Stimulated activated CD4-positive, alpha-beta T cell treated with anti-CD3 and anti-CD28 coated beads, Interleukin-1b, Interleukin-23, amount 100 ng/mL, for 48 hours (primary cell): ENCODE measurements at places on chromosomes 3 and 15.

GRCh38 chr15:36469311-36469966, 110.0 kb upstream of the CDIN1 start:
- no peak for DNase-seq

GRCh38 chr3:101964861-101965260, 115.5 kb downstream of the NFKBIZ start:
- DNase-seq: no peak

- DNase-seq: no peak
These were observed 196.6 kb downstream of the EBLN2 start for GRCh38 chr3:73258057-73258456.

DNA sequence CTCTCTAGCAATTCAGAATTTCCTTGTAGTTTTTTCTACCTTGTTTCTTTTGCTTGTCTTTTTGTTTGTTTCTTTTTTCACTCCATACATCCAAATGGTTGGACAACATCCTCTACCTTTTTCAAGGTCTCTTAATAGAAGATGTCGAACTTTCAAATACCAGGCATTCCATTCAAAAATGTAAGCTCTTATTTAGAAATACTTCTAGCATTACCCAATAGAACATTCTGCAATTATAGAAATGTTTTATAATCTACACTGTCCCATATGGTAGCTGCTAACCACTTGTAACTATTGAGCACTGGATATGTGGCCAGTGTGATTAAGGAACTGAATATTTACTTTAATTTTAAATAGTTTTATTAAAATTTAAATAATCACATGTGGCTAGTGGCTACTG, 196.2 kb upstream of the MRPL3 start:
- DNase-seq: no peak

- DNase-seq: no peak
These were observed 974.6 kb upstream of the CFAP20DC start for GRCh38 chr3:60024400-60024799.

DNA sequence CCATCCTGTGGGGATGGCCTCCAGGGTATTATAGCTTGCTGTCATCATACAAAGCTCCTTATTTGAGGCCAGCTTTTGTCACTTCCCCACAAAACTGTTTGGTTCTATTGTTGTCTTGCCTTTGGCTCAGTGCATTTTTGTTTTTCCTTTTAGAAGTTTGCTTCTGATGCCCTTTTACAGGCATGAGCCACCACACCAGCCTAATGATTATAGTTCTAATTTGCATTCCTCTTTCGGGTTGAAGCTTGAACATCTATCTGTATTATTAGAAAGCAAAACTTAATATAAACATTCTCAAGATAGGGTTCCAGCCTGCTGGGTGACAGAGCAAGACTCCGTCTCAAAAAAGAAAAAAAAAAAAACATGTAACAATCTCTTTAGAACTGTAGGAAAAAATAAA, 39.8 kb downstream of the SMARCC1 start:
- no peak for DNase-seq

- DNase-seq: no peak
These were observed 14.2 kb upstream of the GABRR3 start for GRCh38 chr3:98049271-98049670.

- DNase-seq: peak; percentile 91
These were observed 901 bp downstream of the ALCAM start for GRCh38 chr3:105367406-105368213.

DNA sequence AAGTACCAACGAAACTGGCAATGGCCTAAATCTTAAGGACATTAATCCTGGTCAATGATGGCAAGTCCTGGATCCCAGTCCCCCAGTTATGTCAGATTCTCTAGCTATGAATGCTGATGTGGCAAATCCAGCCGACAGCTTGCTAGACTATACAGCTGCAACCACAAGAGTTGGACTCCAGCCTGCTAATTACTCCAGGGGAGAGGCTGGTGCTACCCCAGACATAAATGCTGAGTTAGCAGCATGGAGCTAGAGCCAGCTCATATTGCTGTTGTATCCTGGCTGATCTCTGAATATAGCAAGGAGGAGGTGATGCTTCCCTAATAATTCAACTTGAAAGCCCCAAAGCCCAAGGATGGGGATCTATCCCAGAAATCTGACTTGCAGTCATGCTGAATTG, 207.1 kb downstream of the LRRN1 start:
- DNase-seq: no peak

DNA sequence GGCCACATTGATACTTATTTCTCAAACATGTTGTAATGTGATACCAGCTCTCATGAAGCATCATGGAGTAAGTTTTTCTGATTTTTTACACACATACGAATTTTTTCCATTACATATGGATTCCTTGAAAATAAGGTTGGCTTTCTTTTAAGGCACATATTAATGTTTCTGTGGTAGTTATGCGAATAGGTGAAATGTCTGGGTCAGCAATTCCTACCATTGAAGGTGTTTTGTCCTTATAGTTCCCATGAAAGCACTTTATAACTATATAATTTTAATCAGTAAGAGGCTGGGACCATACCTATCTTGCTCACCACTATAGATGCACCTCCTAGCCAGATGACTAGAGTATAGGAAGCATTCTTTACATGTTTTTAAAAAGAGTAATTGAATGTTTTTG, 33.0 kb downstream of the PHLDB2 start:
- no peak for DNase-seq

DNA sequence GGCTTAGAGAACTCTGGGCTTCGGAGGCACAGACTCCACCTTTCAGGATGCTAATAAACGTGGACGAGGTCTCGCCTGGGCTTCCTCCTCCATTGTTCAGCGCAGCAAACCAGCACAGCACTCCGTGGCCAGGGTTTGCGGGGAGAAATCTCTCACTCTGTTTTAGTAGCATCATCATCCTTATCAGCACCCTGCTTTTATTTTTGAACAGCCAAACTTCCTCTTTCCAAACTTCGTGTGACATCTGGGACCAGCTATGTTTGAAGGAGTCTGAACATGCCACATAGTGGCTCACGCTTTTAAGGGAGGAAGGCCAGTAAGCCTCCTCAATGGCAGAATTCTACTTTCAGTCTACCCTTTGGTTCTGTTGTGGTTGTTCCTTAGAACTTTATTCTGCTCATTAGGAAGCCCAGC, 149.0 kb downstream of the PGPEP1L start:
- no peak for DNase-seq

- no peak for DNase-seq
These were observed 83.9 kb upstream of the STT3B start for GRCh38 chr3:31448882-31449243.

DNA sequence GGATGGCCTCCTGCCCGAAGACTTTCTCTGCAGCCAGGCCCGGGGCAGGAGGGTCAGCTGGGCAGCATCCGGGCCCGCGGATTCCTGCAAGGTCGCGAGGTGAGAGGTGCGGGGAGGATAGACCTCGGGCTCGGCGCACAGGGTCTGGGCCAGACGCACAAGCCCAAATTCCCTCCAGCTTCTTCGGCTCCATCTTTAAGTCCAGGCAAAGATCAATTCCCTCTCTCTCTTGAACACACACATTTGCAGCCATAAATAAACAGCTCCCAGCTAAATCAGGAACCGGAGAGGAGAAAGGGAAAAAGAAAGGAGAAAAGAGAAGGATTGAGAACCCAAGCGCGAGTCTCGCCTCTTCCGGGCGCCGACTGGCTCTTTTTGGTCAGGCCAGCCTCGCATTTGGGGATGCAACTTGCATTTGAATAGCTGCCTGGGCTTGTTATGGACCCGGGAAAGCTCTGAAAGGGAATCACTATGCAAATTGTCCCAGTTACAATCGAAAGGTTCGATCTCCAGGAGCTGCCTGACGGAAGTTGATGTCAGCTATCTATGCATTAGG, 14.5 kb upstream of the ONECUT1 start:
- DNase-seq: no peak

GRCh38 chr3:58471025-58471887, 20.6 kb upstream of the KCTD6 start:
- DNase-seq: peak; percentile 77

DNA sequence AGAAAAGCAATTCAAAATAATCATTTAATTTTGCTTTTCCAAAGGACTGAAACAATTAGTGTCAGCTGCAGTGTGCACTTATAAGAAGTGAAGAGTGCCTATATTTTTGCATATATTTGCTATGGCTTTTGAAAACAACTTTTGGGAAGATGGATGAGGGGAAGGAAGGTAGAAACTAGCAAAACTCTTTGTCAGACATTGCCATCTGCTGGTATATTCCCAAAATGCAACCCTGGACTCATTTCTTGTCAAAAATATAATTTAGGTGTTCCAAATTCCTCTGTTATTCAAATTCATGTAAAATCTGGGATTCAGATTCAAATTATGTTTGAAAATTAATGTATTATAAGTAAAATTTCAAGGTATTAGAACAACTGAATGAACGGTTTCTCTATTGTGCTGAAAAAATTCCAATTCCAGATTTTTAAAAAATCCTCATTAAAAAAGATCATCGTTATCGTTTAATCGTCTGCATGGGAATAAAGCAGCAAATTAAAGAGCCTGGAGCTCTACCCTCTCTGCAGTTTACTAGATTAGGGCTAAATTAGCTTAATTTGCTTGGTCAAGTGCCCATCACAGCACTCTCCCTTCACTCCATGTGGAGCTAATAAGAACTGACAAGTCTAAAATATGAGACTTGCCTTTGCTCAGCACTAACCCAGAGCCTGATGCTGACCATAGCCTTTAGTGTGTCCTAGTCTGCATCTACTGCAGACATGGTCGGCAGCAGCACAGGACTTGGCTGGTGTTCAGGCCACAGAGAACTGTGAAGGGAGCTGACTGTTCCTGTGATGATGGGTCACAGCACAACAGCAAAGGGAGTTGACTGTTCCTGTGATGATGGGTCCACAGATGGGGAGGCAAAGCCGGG, 67.9 kb upstream of the MITF start:
- no peak for DNase-seq

- no peak for DNase-seq
These were observed 28.7 kb upstream of the ALPK3 start for GRCh38 chr15:84788500-84788899.

- DNase-seq: no peak
These were observed 46.7 kb upstream of the OXTR start for GRCh38 chr3:8816106-8816505.

DNA sequence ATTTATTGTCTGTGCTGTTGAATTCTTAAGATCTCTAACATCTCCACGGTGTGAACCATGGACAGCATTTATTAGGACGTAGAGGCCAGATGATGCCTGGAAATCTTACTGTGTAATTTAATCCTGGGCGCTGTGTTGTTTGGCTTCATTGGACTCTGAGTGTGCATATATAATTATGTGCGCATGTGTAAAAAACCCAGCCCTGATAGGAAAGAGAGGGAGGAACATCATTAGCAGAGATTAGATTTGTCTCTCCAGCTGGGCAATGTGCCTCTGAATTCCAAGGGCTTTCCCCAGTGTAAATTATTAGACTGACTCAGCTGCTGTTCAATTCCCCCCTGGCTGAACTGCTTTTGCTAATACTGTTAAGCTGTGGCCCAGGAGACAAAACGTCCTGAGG, 39.6 kb downstream of the MAP3K13 start:
- DNase-seq: no peak

DNA sequence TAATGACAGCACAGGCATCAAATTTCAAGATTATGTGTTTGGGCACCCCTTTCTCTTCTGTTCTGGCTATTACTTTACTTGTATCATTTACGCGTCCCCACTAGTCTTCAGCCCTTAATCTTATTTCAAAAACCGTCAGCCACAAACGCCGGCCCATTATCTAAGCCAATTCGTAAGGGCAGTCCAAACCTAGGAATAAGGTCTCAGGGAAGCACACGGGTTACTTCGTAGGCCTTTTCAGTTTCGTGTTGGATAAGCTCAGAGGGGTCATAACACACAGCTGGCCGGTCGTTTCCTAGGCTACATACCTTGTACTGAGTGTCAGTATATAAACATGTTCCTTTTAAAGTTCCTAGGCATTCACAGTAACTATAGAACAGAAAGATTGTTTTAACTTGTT, 5.1 kb upstream of the DNAAF4 start:
- DNase-seq: no peak

GRCh38 chr3:196979545-196979944, 10.9 kb upstream of the PIGZ start:
- DNase-seq: no peak

DNA sequence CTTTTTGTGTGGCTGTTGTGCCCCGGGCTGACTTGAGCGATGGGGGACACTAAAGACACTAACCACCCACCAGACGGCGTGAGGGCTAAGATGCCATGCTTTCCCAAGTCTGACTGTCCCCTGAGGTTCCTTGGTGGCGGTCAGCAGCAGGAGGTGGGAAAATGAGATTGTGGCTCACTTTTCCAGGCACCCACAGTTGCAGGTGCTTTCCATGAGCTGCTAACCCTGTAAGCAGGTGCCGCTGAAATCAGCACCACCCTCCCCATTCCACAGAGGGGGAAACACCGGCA, 17.7 kb downstream of the PRR23E start:
- DNase-seq: no peak

DNA sequence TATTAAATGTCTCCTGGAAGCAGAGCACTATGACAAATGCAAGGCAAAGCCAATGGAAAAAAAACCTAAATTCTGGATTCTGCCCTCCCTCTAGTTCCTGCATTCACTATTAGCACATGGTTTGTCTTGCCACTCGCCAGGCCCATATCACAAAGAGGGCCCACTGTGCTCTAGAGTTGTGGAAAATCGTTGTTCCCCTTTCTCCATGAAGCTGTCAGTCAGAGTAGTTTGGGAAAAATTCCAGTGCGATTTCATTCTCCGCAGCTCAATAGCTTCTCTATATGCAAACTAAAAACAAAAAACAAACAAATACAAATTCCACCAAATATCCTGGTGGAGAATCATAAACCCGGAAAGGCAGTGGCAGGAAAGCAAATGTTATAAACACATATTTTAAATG, 77.3 kb downstream of the RORA start:
- DNase-seq: no peak

GRCh38 chr15:71549091-71549490, 261.3 kb upstream of the NR2E3 start:
- DNase-seq: no peak

DNA sequence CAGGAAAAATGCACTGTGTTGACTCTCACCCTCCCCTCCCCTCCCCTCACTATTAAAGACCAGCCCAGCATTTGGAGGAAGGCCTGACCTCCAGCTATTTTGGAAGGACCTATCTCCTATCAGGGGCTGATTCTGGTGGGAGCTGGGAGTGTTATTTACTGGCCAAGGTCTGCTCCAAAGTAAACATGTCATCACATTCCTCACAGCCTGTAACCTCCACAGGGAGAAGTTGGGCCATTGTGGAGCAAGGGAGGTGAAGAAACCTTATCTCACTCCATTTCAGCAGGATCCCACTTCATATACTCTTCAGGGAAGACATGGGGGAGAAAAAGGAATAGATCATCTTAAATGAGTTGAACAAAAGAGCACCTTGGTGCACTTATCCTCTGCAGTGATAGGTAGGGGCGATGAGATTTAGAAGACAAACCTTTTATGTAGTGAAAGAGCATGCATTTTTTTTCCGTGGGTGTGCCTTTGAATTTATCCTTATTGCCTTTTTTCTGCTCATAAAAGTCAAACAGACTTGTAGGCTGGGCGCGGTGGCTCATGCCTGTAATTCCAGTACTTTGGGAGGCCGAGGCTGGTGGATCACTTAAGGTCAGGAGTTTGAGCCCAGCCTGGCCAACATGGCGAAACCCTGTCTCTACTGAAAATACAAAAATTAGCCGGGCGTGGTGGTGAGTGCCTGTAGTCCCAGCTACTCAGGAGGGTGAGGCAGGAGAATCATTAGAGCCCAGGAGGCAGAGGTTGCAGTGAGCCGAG, 15.6 kb upstream of the FLNB start:
- no peak for DNase-seq

- DNase-seq: peak; percentile 54
These were observed 6.5 kb upstream of the CRYBG3 start for GRCh38 chr3:97815149-97815917.

- DNase-seq: no peak
These were observed 7.9 kb upstream of the SRP14 start for GRCh38 chr15:40046721-40047414.
